ENCODE measurements at places on chromosomes 12 and 14.
A peak's percentile ranks its signal among the peaks of the same experiment; 100 is the strongest.

DNA sequence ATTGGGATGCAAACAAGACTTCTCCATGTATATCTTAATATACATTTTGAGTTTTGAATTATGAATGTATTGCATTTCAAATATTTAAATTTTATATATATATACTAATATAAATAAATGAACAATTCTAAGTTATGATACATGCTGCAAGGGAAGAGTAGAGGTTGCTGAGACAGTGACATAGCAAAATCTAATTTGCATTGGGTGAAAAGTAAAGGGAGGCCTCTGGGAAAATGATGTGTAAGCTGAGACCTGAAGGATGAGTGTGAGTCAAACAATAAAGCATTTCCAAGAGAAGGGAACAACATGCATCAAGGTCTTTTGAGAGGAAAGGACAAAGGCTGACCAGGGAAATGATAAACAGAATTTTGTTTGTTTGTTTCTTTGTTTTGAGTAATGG, 62.9 kb upstream of the PTPRQ start:
- DNase-seq, result no peak

DNA sequence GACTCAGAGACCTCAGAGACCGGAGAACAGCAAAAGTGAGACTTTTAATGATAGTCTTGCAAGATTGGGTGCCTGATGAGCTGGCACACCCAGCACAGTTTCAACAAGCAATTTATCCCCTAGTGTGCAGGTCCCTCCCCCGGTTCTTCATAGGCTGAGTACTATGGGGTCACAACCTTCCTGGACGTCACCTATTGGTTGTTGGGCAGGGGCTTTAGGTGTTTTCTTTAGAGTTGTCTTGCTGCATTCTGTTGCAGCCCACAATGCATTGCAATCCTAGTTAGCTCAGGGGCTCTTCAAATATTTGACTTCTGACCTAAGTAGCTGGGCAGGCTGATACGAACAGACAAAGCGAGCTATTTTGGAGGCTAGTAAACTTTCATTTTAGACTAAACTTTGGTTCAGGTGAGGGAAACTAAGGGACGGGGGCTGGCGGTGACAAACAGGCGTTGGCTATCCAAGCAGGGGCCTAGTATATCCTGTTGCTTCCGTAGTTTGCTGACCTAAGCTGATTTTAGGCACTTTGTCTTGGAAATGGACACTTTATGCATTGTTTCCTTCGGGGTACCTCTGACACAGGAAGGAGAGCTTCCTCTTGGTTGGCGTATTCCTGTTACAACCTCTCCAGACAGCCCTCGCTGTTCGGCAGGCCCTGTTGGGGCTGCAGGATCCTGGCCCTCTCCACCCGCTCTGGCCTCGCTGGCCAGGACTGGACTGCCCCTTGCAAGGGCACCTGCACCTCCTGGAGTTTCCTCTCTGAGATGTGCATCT, 14.1 kb downstream of the SIVA1 start:
- DNase-seq, result no peak

DNA sequence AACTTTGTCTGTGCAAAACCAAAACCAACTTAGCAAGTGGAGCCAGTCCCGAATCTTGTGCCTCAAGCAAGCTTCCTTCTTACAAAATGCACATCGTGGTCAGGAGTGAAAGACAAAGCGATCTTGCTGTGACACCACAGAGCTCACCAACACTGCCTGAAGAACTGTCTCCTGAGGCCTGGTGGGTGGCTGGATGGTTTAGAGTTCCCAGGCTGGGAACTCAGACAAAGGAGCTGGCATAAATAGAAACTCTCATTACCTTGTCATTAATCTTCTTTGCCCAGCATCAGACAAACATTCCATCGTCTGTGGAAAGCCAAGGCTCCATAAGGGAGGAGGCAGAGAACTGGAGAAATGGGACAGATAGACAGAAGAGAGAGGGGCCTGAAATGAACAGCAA, 144.8 kb downstream of the KCNA5 start:
- DNase-seq, result no peak

- no peak for DNase-seq
These were observed 125.9 kb downstream of the DENND5B start for GRCh38 chr12:31465002-31465401.

DNA sequence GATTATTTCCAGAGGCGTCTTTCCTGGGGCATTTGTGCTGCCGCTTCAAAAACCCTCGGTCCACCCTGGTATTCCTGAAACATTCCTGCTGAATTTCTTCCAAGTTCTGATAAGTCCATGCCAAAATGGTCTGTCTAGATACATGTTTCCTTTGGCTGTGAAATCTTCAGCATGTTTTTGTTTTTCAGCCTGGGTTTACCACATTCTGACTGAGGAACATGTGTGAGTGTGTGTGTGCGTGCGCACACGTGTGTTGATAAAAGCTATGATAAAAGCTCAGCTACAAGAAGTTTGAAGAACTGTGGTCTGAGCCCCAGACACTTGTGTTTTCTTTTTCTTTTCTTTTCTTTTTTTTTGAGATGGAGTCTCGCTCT, 22.4 kb downstream of the ANKRD9 start:
- DNase-seq, result no peak

GRCh38 chr14:96103560-96104460, 64.6 kb downstream of the C14orf132 start:
- no peak for DNase-seq

DNA sequence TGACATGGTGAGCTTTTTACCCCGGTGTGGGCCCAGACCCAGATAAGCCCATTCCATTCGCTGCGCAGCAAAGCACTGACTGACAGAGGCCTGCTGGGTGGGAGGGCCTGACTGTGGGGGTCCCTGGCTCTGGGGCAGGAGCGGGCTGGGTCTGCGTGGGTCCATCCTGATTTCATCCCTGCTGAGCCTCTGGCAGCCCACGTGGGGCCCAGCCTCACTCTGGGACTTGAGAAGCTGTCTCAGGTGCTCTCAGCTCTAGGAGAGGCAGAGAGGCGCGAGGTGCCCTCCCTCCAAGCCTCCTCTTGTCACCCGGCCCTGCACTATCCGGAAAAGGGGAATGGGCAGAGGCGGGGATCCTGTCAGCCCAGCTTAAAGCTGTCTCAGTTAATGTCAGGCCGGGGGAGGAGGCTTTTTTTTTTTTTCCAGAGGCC, 927 bp downstream of the ABCB9 start:
- peak; percentile 35 for DNase-seq

- DNase-seq, result no peak
These were observed 241.1 kb upstream of the FBXO33 start for GRCh38 chr14:39673270-39673711.

DNA sequence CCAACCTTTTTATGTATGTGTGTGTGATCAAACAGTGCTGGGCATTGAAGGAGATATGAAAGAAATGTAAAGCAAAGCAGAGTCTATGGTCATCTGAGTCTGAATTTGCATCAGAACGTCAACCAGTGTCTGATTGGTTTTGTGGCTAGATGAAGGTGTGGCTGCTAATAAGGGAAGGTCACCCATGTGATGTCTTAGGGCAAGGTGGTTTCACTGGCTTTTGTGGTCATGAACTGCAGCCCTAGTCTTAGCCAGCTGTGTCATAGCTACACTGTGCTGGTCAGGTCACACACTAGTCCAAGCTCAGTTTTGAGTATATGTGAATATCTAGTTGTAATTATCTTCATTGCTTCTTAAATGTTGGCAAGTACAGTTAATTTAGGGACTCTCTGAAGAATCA, 105.8 kb downstream of the TGFB3 start:
- no peak for DNase-seq

GRCh38 chr12:145369-145960, 68.5 kb downstream of the SLC6A12 start:
- no peak for DNase-seq

DNA sequence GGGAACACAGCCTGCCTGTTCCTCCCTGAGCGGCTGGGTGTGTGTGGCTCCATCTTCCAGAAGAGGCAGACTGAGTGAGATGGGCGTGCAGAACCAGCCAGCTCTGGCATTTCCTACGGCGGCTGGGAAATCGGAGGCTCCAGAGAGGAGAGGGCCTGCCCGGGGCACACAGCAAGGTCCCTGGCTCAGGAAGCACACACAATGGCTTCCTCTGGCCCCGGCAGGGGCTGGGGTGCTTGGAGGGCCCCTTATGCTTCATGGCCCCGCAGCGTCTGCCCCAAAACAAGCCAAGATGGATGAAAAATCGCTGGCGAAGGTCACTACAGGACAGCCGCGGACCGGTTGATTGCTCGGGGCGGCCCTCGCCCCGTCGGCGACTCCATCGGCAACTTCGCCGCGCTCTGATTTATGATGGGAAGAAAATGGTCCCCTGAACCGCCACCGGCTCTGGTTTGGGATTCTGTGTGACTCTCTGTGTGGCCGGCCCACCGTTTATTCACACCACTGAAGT, 191.5 kb upstream of the C14orf180 start:
- DNase-seq, result no peak

GRCh38 chr12:52872644-52873389, 24.0 kb upstream of the KRT78 start:
- DNase-seq, result no peak

- DNase-seq, result no peak
These were observed 17.6 kb downstream of the KLHL28 start for GRCh38 chr14:44944107-44944506.

- no peak for DNase-seq
These were observed 373.1 kb upstream of the DCN start for GRCh38 chr12:91555436-91556415.

Measured in anterior cingulate cortex (tissue), 58 donors.